ENCODE measurements at places on chromosomes 6 and 20.

GRCh38 chr20:51462566-51463276 lies 79.8 kb downstream of the NFATC2 start:
- DNase-seq, result no peak

- no peak for DNase-seq
Measured at GRCh38 chr20:47350181-47350550, 6.3 kb downstream of the ZMYND8 start.

- DNase-seq, result no peak
Measured at GRCh38 chr6:35481226-35481625, 13.0 kb downstream of the RPL10A start.

- DNase-seq, result no peak
Measured at GRCh38 chr20:13855613-13856012, 70.8 kb downstream of the NDUFAF5 start.

DNA sequence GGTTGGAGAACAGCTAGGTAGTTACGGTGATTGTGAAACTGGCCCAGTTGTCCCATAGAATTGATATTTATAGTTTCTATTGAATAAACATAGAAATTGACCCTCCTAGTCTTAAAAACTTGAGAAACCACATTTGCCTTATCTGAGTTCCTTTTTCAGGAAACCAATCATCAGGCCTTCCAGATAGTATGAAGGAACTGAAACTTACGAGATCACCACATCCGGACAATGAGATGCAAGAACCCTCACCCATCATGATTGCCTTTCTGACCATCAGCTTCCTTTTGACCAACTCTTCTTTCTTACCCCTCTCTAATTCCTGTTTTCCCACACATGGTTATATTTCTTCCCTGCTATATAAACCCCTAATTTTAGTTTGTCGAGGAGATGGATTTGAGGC lies 21.8 kb downstream of the SLC35F1 start:
- DNase-seq, result no peak

DNA sequence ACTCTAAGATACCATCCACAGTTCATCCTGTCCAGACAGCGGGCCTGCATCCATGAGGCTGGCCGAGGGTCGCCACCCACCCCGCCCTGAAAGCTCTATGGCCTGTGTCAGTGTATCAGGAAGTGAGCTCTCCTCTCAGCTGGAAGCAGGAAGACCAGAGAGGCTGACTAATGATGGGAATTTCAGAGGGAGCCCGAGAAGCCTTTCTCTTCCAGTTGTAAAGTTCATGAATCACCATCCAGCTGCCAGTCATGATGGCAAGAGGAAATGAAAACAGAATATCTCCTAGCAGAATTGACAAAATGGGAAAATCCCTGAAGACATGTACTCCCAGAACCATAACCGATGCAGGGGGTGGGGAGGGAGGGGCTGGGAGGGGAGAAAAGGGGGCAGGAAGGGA lies 109.6 kb upstream of the RPS6KA2 start:
- no peak for DNase-seq

GRCh38 chr6:52610745-52611355 lies 34.0 kb upstream of the TRAM2 start:
- DNase-seq, result no peak

GRCh38 chr6:156971153-156971885 lies 194.1 kb downstream of the ARID1B start:
- no peak for DNase-seq

- no peak for DNase-seq
Measured at GRCh38 chr6:104608101-104608500, 251.6 kb downstream of the HACE1 start.

DNA sequence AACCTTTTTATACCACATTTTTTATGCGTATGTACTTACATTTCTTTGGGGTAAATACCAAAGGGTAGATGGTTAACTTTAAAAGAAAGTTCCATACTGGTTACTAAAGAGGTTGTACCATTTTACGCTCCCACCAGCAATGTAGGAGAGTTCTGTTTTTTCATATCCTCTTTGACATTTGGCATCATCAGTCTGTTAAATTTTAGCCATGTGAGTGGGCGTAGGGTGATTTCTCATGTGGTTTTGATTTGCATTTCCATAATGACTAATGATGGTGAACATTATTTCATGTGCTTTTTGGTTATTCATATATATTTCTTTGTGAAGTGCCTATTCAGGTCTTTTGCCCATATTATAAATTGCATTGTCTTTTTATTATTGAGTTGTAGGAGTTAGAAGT lies 194.2 kb downstream of the PRL start:
- DNase-seq, result no peak

DNA sequence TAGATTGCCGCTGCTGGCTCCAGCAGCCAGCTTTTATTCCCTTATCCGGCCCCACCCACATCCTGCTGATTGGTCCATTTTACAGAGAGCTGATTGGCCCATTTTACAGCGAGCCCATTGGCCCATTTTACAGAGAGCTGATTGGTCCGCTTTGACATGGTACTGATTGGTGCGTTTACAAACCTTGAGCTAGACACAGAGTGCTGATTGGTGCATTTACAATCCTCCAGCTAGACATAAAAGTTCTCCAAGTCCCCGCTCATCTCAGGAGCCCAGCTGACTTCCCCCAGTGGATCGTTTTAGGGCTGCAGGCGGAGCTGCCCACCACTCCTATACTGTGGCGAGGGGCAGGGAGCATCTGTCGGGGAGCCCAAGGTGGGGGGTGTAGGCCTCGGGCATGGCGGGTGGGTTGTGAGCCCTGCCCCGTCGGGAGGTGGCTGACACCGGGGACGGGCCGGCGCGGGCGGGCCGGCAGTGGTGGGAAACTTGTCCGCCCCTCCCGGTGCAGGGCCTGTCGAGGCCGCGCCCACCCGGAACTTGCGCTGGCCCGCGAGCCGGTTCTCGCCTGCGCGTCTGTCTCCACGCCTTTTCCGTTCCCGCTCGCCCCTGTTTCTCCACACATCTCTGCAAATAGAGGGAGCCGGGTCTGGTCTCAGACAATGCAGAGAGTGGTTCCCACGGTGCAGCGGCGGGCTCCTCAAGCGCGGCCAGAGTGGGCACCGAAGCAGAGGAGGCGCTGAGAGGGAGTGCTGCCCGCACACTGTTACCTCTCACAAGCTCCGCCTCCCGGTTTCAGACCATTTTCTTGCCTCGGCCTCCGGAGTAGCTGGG lies 86.1 kb upstream of the STMND1 start:
- peak; percentile 26 for DNase-seq

- DNase-seq, result no peak
Measured at GRCh38 chr6:35489995-35490791, 6.7 kb downstream of the TEAD3 start.
